Diencephalon (tissue), 1 donor: ENCODE measurements at places on chromosomes 1 and 21. TPM values are rescaled to one million over a fixed set of nuclear protein-coding genes. Genes with fewer than 3 reads are reported as not detected.

CTSS gene
- total RNA-seq: 19.8 TPM

MTR gene
- total RNA-seq: 22.6 TPM

CELA3A gene
- total RNA-seq: not detected

A3GALT2 gene
- not detected for total RNA-seq

SGIP1 gene
- 79.6 TPM for total RNA-seq

NKAIN1 gene
- 29.5 TPM for total RNA-seq

RAB4A gene
- total RNA-seq: 56.5 TPM
